ENCODE measurements at places on chromosomes 4 and X.
A peak's percentile ranks its signal among the peaks of the same experiment; 100 is the strongest.

DNA sequence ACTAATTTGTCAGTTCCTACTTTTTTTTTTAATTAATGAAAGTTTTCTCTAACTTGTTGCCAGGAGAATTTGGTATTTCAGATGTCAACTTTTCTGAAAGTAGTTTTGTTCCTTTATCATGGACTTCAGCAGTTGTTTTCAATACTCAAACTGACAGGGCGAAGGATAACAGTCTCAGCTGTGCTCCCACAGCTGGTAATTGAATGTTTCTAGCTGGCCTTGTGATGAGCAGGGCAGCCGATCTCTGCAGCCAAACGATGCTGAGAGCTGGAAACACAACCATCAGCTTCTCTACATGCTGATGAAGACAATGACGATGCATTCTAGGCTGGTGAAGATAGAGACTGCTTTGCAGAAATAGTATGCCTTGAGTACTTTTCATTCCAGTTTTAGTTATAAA, 130.0 kb upstream of the MAP9 start:
- DNase-seq: no peak

- no peak for DNase-seq
These were observed 64.3 kb upstream of the WDR17 start for GRCh38 chr4:176001151-176002006.

- no peak for DNase-seq
These were observed 14.6 kb downstream of the ADGRL3 start for GRCh38 chr4:61214680-61215079.

GRCh38 chr4:15413623-15414019, 14.2 kb upstream of the C1QTNF7 start:
- peak; percentile 64 for DNase-seq

- peak; percentile 87 for DNase-seq
These were observed 165.6 kb downstream of the PTTG2 start for GRCh38 chr4:38125816-38126215.

DNA sequence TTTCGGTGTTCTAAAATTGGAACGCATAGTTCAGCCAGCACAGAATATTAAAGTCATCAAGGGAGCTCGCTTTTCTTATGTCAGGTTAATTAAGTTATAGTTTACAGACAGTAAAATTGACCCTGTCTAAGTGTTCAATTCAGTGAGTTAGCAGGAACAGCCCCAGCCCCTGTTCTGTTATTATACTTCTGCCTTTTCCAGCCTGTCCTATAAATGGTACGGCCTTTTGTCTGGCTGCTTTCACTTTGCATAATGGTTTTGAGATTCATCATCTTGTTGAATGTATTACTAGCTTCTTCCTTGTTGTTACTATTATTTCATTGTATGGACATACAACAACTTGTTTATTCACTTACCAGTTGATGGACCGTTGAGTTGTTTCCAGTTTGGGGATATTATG, 9.5 kb downstream of the CXCL13 start:
- DNase-seq: no peak

DNA sequence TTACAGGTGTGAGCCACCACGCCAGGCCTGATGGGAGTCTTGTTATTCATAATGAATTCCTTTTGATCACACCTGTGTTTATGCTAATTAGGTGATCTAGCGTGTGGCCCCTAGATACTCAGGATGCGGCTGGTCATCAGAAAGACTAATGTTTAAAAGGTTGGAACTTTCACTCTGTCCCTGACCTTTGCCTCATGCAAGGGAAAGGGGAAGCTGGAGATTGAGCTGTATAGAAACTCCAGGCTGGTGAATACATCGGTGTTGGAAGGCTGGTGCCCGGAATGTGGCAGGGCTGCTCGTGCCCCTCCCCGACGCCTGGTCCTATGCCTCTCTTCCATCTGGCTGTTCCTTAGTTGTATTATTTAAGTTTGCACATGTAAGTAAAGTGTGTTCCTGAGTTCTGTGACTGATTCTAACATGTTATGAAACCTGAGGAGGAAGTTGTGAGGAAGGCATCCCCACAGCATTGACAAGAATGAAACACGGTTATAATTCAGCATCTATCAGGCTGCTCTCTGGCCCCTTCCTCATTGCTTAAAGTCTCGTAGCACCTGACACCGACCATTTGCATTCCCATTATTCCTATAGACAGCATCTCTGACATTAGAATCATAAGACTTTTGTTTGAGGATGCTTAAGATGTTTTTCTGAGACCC, 28.9 kb downstream of the CASP3 start:
- DNase-seq: peak; percentile 66

DNA sequence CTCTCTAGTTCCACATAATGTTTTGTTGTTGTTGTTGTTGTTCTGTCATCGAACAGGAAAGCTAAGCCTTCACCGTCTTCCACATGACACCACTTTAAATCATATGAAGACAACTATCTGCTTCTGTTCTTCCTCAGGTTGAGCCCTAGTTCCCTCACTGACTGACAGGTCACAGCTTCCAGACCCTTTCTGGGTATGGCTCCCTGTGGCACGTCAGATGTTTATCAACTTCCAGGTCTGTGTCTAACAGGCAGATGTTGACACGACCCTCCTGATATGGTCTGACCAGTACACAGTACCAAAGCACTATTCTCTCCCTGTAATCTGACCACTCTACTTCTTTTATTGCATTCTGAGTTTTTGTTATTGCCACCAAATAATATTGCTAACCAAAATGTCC, 51.4 kb downstream of the PRDM5 start:
- no peak for DNase-seq

DNA sequence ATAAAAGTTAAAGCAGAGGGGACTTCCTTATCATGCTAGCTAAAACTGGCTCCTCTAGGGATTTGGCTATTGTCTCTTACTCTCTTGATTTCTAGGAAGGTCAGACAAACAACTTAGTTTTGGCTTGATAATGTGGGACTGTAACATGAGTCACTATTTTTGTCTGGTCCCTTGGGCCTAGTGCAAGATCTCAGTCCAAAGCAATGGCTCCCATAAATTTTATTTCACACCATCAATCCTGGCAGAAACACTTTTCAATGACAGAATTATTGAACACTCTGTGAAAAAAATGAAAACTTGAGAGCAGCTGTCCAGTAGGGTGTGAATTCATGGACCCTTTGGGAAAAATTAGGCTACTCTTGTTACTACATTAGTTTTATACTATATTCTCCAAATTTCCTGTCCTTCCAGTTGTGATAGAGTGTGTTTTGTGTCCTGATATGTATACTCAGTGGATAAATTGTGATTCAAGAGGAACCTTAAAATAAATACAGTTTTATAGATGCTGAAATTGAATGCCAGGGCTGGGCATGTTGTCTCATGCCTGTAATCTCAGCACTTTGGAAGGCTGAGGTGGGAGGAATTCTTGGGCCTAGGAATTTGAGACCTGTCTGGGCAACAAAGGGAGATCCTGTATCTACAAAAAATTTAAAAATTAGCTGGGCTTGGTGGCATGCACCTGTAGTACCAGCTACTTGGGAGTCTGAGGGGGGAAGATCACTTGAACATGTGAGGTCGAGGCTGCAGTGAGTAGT, 10.8 kb upstream of the SNCA start:
- no peak for DNase-seq

GRCh38 chr4:146099585-146099984, 75.9 kb upstream of the LSM6 start:
- no peak for DNase-seq

GRCh38 chr4:10009861-10010500, 11.3 kb downstream of the SLC2A9 start:
- DNase-seq: no peak

- DNase-seq: no peak
These were observed 133.6 kb upstream of the S100G start for GRCh38 chrX:16516232-16516876.

- DNase-seq: peak; percentile 2
These were observed 57.3 kb downstream of the AGA start for GRCh38 chr4:177384856-177385397.

DNA sequence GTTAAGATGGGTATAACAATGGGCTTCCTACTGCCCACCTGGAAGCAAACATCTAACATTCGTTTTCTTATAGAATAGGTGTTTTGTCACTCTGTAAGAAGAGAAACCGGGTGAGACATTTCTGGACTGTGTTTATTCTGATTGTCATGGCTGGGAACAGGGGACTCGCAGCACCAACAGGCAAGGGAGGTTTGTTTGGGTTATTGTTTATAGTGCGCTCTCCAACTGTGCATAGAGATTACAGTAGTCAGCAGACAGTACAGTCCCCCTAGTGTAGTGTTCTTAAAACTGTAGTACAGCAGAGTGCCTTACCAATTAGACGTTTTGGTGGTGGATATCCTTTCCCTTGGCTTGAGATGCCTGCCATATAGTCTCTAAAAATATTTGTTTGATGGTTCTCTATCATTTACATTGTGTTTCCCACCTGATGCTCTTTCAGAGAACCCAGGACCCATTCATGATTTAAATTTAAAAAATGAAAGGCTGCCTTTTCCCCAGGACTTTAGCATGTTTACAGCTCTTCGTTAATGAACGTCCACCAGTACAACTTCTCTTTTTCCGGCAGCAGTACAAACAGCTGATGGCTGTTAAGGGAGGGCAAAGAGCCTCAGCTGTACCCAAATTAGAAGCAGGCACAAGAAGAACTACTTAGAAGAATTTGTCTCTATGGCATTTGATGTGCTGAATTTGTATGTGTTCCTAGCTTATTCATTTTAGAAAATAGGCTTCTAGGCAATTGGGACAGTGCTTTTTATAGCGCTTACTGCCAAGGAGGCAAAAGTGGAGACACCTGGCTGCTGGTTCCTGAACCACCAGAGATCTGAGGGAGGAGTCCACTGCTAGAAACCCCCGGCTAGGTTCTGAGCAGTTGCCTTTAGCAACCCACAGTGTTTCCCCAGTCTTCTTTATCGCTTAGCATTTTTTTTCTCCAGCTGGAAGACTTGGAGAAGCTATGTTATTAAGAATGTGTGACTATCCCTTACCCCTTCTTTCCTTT, 1.0 kb upstream of the RNF150 start:
- DNase-seq: no peak

DNA sequence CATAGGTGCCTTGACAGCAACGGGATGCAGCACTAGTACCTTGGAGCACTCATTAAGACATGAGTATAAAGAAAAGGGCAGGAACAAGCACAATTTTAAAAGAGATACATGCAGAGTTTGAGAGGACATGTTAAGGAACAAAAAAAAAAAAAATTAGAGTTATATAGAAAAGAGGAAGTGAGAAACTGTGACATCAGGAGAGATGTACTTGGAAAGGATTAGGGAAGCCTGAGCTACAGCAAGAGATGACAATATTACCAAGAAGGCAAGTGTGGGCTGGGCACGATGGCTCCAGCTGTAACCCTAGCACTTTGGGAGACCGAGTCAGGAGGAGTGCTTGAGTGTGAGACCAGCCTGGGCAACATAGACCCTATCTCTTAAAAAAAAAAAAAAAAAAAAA, 37.4 kb downstream of the GPR143 start:
- peak; percentile 44 for DNase-seq

GRCh38 chr4:84336964-84337705, 162.0 kb downstream of the NKX6-1 start:
- no peak for DNase-seq

- DNase-seq: no peak
These were observed 226.8 kb downstream of the SHOX start for GRCh38 chrX:857376-857775.

- DNase-seq: no peak
These were observed at the start of gene GPR173 for GRCh38 chrX:53048169-53049126. TSS of gene GPR173 (plus strand) at chrX:53048789. CDS start at chrX:53076622, 27,833 bp downstream.

Data from inflammatory macrophage treated with lipopolysaccharide for 4 hours (primary cell).